Stimulated activated CD8-positive, alpha-beta memory T cell treated with anti-CD3 and anti-CD28 coated beads, Interleukin-15, amount 100 ng/mL, for 24 hours (primary cell): ENCODE measurements at places on chromosomes 11 and 22.

- DNase-seq: no peak
Measured at GRCh38 chr11:33617672-33618350, 82.8 kb downstream of the C11orf91 start.

DNA sequence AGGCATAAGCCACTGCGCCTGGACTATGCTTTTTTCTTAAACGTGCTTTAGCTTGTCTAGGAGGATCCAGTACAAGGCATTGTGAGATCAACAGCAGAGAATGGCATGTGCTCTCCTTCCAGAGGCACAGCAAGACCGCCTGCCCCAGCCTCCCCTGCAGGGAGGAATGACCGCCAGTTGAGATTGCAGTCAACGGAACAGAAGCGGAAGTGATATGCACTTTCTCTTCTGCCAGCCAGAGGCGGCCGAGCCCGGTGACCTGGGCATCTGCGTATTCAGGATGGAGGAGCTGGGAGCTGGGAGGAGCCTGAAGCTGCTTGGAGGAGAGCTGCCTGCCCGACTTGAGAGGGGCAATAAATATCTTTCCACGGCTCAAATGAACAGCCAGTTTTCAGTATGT, 243.0 kb downstream of the CTTN start:
- DNase-seq: no peak

DNA sequence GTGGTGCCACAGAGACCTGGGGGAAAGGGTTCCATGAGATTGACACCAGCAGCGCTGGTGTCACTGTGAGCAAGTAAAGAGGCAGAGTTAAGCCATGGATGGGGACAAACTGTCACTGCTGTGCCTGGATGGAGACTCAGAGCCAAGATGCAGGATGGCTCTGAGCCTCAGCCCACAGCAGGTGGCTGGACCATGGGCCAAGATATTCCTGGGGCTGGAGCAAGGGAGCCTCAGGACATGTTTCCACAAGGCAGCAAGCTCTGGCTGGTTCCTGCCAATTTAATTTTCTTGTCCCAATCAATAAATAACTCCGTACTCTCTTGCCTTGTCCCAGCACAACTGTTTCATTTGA, 23.0 kb downstream of the MYO18B start:
- no peak for DNase-seq

- no peak for DNase-seq
Measured at GRCh38 chr22:39240831-39241793, 3.7 kb downstream of the PDGFB start.

DNA sequence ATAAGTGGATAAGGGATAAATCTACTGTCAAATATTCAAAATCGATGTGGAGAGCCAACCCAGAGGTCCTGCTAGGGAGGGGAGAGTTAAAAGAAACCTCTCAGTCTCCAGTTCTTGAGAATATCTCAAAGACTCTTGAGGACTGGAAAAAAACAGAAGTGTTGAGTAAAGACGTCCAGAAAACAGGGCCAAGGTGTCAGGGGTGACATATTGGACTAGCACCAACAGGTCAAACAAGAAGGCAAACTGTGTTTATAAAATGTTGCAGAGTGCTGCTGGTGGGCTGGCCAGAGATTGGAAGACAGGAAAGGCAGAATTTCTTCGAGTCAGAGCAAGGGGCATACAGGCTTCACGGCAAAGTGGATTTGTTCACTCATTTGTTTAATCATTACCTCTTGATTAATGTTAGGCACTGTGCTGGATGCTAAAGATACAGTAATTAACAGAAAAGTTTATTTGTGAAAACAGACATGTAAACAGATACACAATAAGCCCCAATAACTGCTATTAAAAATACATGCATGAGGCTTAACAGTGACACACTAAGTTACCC, 33.7 kb upstream of the SMPD1 start:
- no peak for DNase-seq

- no peak for DNase-seq
Measured at GRCh38 chr11:46360878-46361277, 13.6 kb downstream of the DGKZ start.

DNA sequence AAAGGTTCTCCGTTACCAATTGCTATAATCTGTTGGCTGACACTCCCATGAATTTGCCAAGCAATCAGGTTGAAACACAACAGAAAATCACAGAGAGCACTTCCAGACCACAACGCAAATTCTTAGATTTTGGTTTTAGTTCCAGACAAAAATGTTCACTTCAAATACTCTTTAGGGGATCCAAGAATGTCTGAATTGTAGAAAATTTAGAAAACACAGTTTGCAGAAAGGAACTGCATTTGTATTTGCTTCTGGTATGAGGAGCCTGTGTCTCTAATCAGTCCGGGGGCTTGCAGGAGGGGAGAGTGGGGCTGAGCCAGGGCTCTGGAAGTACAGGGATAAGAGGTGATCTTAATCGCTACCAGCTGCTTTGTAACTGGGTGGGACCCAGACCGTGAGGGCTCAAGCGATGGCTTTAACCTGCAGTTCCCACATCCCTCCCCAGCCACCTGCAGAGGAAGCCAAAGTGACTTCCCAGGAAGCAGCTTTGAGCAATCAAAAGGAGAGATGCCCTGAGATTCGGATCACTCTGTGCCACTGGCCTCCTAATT, 18.7 kb downstream of the SCUBE2 start:
- no peak for DNase-seq

- no peak for DNase-seq
Measured at GRCh38 chr11:100741866-100742625, 55.0 kb downstream of the ARHGAP42 start.

DNA sequence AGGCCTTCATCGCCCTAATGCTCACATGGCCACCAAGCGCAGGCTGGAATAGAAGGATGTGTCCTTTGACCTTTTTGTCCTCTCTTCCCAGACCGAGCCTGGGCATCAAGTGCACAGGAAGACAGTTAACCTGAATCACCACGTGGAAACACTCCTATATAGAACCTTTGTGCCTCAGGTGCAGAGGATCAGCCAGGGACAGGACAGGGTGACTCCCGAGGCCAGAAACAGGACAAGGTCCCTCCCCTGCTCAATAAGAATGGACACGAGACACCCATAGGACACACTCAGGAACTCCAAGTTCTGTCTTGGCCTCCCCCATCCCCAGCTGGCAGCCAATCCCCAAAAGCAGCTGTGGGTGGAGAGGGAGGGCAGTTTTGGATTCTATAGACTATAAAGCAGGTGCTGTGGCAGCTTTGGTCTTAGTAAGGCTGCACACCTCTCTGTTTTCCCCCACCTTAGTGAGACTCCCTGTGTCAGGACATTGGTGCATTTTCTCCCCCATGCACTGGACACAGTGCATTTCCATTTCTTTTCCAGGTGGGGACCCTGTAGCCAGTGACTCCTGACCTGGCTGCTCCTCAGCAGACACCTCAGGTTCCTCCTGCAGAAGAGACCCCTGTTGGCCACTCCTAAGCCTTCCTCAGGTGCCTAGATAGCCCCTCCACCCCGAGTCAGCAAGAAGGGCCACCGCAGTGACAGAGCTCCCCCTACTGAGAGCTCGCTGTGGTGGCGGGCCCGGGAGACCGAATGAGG, 43.6 kb upstream of the POU2AF1 start:
- no peak for DNase-seq

DNA sequence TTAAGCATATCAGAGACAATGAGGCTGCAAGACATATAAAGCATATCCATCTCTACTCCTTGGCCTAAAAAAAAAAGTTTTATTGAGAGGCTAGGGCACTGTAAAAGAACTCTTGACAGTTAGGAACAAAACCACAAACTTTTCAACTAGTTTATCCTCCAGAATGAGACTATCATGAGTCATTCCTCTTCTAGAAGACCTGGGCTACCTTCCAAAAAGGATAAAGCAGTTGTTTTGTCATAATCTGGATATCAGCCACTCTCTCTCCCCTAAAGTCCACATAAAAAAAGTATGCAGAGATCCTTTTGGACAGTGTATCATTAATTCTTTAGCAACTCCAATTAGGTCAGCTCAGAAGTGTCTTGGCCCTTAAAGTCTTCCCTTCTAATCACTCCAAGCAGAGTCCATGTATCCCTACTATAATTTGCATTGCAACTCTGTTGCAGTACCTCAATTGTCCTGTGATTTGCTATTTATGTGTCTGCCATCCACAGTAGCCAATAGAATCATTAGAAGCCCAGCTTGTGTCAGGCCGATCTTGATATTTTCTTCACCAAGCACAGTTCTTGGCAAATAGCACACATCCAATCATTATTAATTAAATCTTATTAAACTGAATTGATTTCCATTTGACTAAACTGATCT, 10.4 kb downstream of the OR51T1 start:
- no peak for DNase-seq

DNA sequence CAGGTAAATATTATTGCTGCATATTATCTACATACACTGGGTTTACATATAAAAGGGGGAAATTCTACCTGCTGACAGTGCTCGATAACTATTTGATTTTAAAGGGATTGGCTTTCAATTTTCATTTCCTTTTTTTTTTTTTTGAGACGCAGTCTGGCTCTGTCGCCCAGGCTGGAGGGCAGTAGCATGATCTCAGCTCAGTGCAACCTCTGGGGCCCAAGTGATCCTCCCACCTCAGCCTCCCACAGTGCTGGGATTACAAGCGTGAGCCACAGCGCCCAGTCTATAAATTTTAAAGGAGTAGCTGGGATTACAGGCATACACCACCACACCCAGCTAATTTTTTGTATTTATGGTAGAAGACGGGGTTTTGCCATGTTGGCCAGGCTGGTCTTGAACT, 3.2 kb upstream of the PCF11 start:
- no peak for DNase-seq

DNA sequence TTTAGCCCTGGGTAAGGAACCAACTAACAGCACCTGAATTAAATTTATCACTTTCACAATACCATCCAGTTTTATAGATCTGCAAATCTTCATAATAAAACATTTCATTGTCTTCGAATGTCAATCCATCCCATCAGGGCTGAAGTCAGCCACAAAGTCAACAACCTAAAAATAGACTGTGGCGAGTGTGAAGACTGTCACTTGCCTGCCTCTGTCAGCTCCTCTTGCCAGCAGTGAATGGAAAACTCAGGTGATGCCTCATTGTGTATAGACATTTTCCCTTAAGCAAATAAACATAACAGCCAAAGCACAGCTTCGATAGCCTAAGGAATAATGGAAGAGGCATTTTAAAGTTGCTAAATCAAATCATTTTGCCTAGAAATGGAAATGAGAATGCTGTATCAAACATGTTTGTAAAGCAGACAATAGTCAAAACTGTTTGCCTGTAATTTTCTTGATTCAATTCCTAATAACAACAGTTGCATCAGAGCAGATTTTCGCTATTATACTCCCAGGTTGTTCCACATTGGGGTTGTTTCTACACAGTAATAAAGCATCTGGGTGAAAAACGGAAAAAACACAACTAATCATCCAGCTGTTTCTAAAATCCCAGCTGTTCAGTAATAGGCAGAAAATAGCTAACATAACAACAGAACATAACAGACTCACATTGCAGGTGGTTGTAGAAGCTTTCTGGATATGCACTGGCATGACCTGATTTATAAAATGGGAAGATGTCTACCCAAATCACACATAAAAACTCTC, 15.7 kb downstream of the KCNA4 start:
- no peak for DNase-seq

DNA sequence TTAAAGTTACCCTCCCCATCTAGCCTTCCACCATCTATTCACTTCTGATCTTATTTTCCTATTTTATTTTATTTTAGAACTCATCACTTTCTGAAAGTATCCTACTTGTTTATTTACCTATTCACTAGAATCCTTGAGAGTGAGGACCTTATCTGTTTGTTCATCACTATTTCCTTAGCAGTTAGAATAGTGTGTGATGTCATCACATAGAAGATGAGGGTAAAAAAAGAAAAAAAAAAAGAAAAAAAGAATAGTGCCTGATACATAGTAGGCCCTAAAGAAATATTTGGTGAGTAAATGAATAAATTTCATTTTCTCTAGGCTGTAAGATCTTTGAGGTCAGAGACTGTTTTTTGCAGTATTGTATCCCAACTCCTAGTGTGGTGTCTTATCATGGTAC, 36.7 kb downstream of the PAAF1 start:
- no peak for DNase-seq

- DNase-seq: no peak
Measured at GRCh38 chr11:60378354-60378753, at the start of gene MS4A7. MS4A7 (plus strand) TSS chr11:60378532; CDS start chr11:60383142, 4,610 bp downstream.

DNA sequence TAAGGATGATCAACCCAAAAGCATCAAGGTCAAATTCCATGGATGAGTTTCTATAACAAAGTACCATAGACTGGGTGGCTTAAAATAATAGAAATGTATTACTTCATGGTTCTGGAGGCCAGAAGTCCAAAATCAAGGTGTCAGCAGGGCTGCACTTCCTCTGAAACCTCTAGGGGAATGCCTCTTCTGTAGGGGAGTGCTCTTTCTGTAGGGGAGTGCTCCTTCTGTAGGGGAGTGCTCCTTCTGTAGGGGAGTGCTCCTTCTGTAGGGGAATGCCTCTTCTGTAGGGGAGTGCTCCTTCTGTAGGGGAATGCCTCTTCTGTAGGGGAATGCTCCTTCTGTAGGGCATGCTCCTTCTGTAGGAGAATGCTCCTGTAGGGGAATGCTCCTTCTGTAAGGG, 65.5 kb downstream of the FBLN1 start:
- no peak for DNase-seq

GRCh38 chr22:21012446-21013407, 2.2 kb upstream of the P2RX6 start:
- DNase-seq: no peak

GRCh38 chr11:73326929-73327811, 19.1 kb downstream of the ARHGEF17 start:
- no peak for DNase-seq

DNA sequence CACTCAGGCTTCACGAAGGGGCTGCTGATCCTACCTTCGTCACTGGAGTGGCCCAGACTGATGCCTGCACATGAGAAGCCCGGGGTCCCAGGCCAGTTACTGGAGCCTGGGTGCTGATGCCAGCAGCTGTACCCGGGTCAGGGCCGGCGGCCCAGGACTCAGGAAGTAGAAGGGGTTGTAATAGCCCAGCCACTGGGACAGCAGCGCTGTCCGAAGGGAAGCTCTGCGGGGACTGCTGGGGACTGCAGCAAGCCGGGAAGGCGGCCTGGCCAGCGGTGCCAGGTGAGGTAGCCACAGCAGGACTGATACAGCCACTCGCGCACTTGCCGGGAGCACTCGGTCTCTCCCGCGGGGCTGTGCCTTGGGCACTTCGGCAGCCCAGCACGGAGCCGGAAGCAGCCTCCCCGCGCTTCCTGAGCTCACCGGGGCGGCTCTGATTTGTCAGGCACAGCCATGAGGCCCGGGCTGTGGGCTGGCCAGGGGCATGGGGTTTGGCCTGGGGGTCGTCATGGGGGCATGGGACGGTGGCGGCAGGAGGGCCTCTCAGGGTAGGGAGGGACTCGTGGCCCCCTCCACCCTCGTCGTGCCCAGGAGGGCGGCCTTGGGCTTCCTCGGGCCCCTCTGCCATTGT, 13.9 kb upstream of the OR8K1 start:
- no peak for DNase-seq

- DNase-seq: no peak
Measured at GRCh38 chr11:1671658-1672057, 25.3 kb upstream of the KRTAP5-6 start.

GRCh38 chr11:11969380-11970215, 38.8 kb downstream of the DKK3 start:
- DNase-seq: no peak
